ENCODE measurements at places on chromosomes 5 and 9.
A peak's percentile ranks its signal among the peaks of the same experiment; 100 is the strongest.

DNA sequence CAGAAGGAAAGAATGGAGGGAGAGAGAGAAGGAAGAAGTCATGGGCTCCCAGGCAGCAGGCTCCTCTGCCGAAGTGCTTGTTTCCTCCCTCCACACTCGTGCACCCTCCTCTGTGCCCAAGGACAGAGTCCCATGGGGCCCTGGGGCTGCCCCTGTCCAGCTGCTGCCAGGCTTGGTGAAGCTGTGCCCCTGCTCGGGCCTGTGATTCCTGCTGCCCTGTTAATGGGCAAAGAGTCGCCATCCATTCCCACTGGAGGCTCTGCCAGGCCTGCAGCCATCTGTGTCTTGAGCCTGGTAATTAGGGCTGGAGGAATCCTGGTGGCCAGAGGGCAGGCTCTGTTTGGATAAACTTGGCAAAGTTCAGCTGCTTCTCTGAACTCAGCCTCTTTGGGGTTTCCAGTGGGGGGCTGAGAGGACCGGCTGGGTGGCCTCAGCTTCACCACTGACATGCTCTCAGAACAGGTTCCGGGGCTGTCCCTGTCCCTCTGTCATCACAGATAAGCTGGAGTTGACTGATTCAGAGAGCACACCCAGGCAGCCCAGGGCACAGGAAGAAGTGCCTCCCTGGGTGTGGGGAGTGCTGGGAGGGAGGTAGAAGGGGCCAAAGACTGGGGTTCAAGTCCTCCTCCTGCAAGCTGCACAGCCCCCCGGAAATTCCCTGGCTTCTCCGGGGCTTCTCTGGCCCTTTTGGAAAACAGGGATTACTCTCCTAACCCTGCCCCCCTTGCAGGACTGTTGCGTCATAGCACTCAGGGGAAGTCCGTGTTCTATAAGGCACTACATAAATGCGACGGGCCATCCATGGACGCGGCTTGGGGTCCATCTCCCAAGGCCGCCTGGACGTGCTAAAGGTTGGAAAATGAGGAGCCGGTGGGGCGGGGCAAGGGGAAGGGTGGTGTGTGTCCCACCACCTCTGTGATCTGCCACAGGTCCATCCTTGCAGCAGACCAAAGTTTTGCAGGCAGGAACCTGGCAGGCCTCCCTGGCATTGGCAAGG is 154.8 kb downstream of the PAX5 start:
- peak; percentile 29 for DNase-seq

DNA sequence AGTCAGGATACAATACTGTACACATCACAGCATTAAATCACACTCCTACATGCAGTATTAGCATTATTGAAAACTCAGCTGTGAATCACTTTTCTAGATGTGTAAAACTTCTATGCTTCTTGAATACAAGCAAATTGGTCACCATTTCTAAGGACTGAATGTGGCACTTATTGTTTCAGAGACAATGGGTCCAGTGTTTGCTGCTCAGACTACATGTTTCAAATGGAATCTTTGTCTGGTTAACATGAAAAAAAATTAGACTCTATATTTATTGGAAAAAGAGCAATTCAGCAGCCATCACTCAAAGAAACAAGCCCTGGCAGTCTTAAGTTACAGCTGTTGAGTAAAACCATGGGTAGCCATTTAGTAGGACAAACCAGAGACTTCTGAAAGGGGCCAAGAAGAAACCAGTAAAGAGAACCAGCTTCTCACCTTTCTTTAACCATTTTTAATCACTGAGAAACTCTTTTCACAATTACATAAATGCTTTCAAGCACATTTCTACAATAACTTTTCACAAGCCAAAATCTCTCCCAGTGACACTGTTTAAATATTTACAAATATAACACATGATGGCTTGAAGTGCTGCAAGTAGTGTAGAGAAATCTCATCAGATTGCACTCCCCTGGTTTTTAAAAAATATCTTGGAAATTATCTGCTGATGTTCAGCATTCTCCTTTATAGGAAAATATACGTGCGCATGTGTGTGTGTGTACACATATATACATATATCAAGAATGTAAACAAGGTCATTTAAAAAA is 35.2 kb downstream of the OR2K2 start:
- no peak for DNase-seq

GRCh38 chr9:126965541-126966428 is 51.2 kb downstream of the RALGPS1 start:
- DNase-seq = peak; percentile 48

DNA sequence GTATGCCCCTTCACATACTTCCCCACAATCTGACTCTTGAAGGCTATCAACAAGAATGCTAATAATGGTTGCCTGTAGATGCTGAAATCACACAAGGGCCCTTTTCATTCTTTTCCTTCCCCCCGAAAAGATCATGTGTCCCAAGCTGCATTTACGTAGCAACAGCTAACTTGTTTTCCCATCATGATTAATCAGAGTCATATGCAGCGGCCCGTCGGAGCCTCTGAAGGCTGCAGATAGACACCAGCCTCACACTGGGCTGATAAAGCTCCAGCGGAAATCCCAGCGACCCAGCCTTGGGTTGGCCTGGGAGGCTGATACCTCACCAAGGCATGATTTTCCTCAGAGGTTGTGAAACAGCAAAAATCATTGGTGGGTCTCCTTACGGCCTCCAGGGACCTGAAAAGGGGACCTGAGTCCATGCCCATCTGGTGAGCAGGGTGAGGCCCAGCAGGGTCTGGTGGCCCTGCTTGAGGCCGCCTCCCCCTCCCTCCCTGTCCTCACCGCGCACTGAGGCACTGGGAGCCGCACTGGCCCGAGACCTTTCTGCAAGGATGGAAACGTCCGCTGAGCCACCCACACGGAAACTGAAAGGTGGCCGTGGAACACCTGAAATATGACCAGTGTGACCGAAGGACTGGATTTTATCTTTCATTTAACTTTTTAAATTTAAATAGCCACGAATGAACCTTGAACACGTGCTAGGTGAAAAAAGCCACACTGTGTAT is 114.2 kb upstream of the PHYKPL start:
- no peak for DNase-seq

DNA sequence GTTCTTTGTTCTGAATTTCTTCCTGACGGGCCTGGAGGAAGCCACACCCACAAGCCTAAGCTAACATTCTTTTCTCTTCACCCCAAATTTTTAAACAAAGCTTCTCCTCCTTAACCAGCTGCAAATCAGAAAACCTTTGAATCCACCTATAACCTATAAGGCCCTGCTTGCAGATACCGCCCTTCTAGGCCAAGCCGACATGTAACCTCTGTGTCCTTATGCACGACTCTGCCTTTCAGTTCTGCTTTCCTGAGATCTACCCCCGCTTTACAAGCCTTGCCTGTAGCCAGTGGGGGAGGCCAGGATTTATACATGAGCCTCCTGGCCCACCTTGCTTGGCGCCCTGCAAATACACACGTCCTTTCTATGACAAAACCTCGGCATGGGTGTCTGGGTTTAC is 19.3 kb downstream of the BRD9 start:
- no peak for DNase-seq

- no peak for DNase-seq
These were observed 323.4 kb downstream of the KDM4C start for GRCh38 chr9:7081065-7081600.

- no peak for DNase-seq
These were observed 33.3 kb upstream of the FAT2 start for GRCh38 chr5:151624476-151624875.

DNA sequence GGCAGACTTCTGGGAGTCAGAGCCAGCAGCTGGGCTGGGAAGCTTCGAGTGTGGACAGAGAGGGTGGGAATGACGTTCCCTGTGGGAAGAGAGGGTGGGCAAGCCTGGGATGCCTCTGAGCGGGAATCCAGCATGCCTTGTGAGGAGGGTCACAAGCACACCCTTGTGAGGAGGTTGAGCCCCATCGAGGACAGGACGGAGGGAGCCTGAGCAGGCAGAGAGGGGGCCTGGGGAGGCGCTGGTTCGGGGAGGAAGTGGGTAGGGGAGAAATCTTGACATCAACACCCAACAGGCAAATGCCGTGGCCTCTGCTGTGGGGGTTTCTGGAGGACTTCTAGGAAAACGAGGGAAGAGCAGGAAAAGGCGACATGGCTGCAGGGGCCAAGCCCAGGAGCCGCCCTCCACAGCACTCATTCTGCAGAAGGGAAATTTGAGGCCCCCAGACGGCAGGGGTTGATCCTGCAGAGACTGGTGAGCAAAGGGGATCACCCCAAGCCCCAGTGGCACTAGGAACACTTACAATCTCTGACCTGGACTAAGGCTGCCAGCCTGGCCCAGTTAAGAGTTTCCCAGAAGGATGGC is 1.1 kb upstream of the IL13 start:
- no peak for DNase-seq

GRCh38 chr5:144328494-144328893 is 157.8 kb downstream of the KCTD16 start:
- no peak for DNase-seq

GRCh38 chr5:73280386-73280785 is 107.4 kb downstream of the TMEM174 start:
- DNase-seq = no peak

DNA sequence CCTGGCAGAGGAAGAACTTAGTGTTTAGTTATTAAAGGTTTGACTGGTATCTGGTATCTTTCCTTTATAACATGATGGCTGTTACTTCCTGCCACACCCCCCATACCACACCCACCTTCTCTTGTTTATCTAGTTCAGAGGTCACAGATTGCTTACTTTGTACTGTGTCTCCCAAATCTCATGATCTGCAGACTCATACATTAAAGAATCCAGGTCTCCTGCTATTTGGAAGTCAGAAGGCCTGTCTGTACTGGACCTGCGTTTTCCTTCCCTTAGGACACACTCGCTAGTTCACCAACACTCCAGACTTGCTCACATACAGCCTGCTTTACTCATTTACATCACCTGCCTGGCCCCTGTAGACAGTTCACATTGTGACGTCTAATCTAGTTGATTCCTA is 39.3 kb downstream of the NUDT12 start:
- no peak for DNase-seq

GRCh38 chr5:148454576-148454975 is 70.8 kb downstream of the FBXO38 start:
- DNase-seq = no peak

DNA sequence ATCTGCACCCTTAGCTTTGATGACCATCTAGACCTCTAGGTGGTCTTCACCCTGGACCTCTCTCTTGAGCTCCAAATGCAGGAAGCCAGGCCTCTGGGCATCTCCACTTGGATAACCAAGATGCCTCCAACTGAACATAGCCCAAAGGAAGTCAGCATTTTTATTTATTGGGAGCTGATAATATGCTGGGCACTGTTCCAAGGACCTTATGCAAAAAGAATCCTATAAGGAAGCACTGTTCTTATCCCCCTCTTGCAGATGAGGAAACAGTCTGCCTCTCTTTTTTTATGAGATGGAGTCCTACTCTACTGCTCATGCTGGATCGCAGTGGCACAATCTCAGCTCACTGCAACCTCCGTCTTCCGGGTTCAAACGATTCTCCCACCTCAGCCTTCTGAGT is 219.9 kb downstream of the CDK5RAP2 start:
- DNase-seq = no peak

- peak; percentile 77 for DNase-seq
These were observed at the start of gene RGS14 for GRCh38 chr5:177357459-177358351. Gene RGS14, plus strand, starts transcription at chr5:177357924. Its CDS starts 101 bp downstream, at chr5:177358025.

DNA sequence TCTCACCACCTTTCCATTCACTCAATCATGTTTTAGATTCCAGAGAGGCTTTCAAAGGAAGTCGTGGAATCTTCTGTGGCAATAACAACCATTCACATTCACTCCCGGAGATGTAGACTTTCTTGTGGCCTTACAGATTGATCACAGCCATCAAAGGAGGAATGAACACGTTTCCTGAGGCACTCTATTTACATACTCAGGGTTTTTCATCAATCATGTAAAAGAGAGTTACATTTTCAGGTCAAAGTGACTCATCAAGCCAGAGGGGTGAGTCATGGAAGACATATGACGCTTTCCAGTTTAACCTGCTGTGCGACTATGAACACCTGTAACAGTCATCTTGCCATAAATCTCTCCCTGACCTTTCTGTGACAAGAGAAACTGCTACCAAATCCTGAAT is 39.3 kb upstream of the RAD23B start:
- DNase-seq = peak; percentile 49

DNA sequence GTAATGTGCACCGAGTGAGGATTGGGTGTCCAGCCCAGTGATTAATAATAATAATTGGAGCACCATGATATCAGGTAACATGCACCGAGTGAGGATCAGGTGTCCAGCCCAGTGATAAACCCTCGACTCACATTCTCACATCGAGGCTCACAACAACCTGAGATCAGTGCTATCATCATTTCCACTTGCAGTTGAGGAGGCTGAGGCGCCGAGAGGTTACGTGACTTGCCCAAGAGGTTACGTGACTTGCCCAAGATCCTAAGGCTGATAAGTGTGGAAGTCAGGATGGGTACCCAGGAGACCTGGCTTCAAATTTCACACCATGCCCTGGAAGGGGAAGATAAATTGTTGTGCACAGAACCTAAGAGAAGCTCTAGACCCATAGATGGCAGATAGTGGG is 189.4 kb downstream of the MED10 start:
- DNase-seq = no peak

- no peak for DNase-seq
These were observed 7.0 kb downstream of the ADAMTS13 start for GRCh38 chr9:133429214-133429613.

DNA sequence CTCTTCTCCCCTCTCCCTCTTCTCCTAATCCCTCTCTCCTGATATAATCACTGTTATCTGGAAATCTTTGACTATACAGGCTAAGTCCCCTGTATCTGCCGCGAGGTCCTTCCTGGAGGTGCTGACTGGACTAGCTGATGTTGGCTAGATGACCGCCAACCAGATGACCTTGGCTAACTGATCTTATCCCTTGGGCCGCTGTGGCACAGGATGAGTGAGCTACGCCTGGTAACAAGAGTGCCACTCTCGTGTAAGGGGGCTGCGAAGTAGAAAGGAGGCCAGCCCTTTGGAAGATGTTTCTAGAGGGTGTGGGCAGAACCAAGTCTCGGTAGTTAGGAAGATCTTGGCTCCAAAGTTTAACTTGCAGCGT is 345 bp upstream of the PRRC1 start:
- no peak for DNase-seq

GRCh38 chr9:1869843-1870242 is 145.3 kb upstream of the SMARCA2 start:
- DNase-seq = peak; percentile 44

DNA sequence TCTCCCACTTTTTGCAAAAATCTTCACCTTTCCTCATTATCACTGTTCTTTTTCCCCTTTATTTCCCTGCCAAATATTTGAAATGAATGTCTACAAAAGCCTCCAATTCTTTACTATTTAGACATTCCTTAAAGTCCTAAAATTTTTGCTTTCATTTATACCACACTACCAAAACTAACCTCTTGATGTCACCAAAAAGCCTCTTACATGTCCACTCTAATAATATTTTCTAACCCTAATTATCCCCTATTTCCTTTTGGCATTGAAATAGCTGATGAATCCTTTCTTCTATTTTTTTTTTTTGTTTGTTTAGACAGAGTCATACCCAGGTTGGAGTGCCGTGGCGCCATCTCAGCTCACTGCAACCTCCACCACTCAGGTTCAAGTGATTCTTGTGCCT is 32.3 kb upstream of the NRG2 start:
- no peak for DNase-seq

DNA sequence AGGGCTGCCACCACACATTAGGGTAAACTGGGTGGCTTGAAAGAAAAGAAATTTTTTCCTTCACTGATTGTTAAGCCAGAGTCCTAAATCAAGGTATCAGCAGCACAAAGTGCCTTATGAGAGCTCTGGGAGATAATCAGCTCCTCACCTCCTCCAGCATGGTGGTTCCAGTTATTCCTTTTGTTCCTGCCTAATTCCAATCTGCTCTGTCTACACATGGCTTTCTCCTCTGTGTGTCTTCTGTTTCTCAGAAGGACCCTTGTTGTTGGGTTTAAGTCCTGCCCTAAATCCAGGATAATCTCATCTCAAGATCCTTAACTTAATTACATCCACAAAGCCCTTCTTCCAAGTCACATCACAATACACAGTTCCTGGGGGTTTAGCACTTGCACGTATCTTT is 1352.0 kb upstream of the CDH9 start:
- no peak for DNase-seq
